ENCODE measurements at places on chromosomes 5 and 9. TPM values are rescaled to one million over a fixed set of nuclear protein-coding genes. Genes with fewer than 3 reads are reported as not detected.

Gene IFNA21
- total RNA-seq, result not detected

Gene CATSPER3
- total RNA-seq, result 0.23 TPM

Gene PSAT1
- total RNA-seq, result 48.9 TPM

Gene MORN5
- total RNA-seq, result 7.8 TPM

Gene CD74
- 18.7 TPM for total RNA-seq

Gene SPATA6L
- 11.3 TPM for total RNA-seq

Gene HAVCR2
- total RNA-seq, result 11.1 TPM

Gene ADRA1B
- 6.9 TPM for total RNA-seq

Gene IFNB1
- total RNA-seq, result not detected

Gene EFNA5
- total RNA-seq, result 22.6 TPM

Gene PBX3
- 74.5 TPM for total RNA-seq

Gene EPB41L4A
- total RNA-seq, result 51.2 TPM

Gene SMAD5
- 50.3 TPM for total RNA-seq

Gene BARX1
- total RNA-seq, result not detected

Gene CDC20B
- total RNA-seq, result 1.6 TPM

Gene GABRP
- total RNA-seq, result not detected
